CMK (cell line): ENCODE measurements at places on chromosomes 12 and 14.

- no peak for DNase-seq
Observed at GRCh38 chr14:75049731-75050201, 1.5 kb downstream of the MLH3 start.

- DNase-seq, result no peak
Observed at GRCh38 chr14:80538633-80539375, 327.5 kb upstream of the DIO2 start.

DNA sequence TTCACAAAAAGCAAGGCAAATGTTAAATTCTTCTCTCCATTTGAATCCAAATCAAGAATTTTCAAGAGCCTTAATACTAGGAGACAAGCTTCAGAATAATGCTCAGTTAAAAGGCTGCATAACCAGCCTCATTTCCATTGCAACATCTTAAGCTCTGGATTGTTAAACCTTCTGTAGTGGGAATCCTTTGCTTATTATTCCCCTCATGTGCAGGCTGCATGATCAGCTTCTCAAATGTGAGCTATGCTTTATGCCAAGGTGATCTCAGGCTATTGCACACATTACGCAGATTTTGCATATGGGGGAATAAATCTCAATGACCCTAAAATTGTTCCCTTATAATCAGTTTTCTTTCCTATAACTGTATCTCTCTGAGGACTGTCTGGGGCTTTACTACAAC lies 71.7 kb upstream of the CCDC196 start:
- no peak for DNase-seq

DNA sequence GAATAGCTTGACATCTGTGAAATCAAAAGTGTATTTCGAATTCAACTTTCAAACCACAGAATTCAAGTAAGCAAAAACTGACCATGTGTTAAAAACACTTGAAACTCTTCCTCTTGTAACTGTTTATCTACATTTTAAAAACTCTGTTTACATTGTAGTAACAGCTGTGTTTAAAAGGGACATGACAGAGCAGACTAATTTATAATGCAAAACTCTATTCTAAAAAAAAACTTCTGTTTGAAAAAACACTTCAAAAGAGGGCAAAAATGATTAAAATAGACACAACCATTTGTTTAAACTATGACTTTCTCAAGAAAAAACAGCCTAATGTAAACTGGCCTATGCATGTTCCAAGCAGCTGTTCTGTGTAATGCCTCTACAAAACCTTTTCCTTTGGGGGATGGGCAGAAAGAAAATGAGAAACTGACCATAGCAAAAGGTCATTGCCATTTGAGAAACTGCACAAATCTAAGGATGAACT lies 149.1 kb upstream of the HMGA2 start:
- no peak for DNase-seq

- no peak for DNase-seq
Observed at GRCh38 chr12:50707396-50707795, 56.5 kb upstream of the ATF1 start.

DNA sequence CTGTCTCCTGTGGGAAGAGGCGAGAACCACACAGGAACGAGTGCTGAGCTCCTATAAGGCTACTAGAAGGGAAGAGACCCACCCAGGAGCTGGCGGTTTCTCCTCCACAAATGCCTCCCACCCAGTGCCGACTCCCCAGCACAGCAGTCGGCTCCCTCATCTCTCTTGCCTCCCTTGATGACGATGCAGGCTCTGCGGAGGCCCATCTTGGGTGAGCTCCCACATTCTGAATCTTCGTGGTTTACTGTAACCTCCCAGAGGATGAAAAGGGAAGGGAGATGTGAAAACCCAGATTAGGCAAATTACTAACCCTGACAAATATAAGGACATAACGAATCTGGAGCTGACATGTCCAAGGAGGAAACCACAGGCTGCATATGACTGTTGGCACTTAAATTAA lies 23.8 kb downstream of the GRIN2B start:
- no peak for DNase-seq

DNA sequence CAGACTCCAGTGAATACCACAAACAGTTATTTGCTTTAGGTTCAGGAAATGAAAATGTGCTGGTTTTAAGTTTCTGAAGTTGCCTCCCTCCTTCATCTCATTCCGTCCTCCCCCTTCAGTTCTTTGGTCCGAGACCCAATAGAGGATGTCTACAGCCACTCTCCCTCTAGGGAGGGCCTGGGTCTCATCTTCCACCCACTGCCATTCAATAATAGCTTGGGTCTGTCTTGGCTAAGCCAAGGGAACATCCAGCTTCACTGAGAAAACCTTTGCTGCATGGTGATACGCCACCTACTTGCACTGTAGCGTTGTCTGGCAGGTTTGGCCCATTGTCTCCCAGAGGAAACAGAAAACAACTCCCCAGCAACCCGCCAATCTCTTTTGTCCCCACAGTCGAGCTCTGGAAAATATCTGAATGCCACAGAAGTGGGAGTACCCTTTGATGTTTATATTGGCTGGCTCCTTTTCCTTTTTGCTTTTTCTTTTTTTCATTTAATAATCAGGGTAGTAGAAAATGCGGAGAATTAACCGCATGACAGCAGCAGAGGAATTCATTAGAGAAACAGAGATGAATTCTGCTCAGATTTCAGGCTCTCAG lies 380.1 kb downstream of the RAD51B start:
- DNase-seq, result no peak

- DNase-seq, result no peak
Observed at GRCh38 chr12:72574138-72574537, 302.0 kb downstream of the TRHDE start.

- DNase-seq, result no peak
Observed at GRCh38 chr14:80049055-80049454, 162.2 kb downstream of the DIO2 start.

- DNase-seq, result no peak
Observed at GRCh38 chr14:74982661-74983060, 20.1 kb upstream of the EIF2B2 start.

- DNase-seq, result no peak
Observed at GRCh38 chr12:33708935-33709334, 269.3 kb upstream of the SYT10 start.

DNA sequence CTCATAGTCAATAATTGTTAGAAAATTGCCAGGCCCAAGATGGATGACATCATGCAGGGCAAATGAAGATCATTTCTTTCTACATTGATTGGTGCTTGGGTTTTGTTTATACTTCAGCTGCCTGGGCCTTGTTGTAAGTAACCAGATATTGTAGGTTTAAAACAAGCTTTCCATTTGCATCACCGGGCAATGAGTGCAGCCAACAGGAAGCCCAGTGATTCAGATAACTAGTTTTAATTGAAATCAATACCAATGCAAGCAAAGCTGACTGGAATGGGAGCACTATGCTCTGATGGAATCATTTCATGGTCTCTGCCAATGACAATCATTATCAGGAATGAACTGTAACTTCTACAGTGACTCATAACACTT lies 279.3 kb downstream of the DUSP6 start:
- DNase-seq, result no peak

- DNase-seq, result no peak
Observed at GRCh38 chr12:92041742-92042141, 103.9 kb downstream of the BTG1 start.
